ENCODE measurements at places on chromosomes 7 and 10. TPM values are rescaled to one million over a fixed set of nuclear protein-coding genes. Genes with fewer than 3 reads are reported as not detected.
A peak's percentile ranks its signal among the peaks of the same experiment; 100 is the strongest.

The NSUN6 gene
- total RNA-seq, result 21.9 TPM

The BHLHA15 gene
- total RNA-seq, result 1.0 TPM

GRCh38 chr10:133318494-133319127 lies 9.9 kb downstream of the ZNF511 start:
- H3K4me3 ChIP-seq, result peak overlapping the region; percentile 58
- H3K27me3 ChIP-seq, result peaks cover 25% of the 10 kb centered on the region
- H3K4me1 ChIP-seq, result no peaks in the 10 kb centered on the region

- H3K27me3 ChIP-seq, result no peaks in the 10 kb centered on the region
- peaks cover 7% of the 10 kb centered on the region for H3K4me1 ChIP-seq
- DNase-seq, result no peak
- no peak overlapping the region for H3K4me3 ChIP-seq
- H3K36me3 ChIP-seq, result peaks cover 32% of the 10 kb centered on the region
- peak overlapping the region; percentile 25 for H3K27ac ChIP-seq
Measured at GRCh38 chr7:131431289-131431688, 103.6 kb downstream of the MKLN1 start.

The MCM10 gene
- total RNA-seq, result 12.5 TPM

- H3K27ac ChIP-seq, result no peak overlapping the region
- no peaks in the 10 kb centered on the region for H3K27me3 ChIP-seq
- H3K4me3 ChIP-seq, result no peak overlapping the region
- H3K4me1 ChIP-seq, result peaks cover 37% of the 10 kb centered on the region
- no peak for DNase-seq
- peaks cover 2% of the 10 kb centered on the region for H3K36me3 ChIP-seq
Measured at GRCh38 chr10:78296785-78297184, 263.1 kb downstream of the RPS24 start.

DNA sequence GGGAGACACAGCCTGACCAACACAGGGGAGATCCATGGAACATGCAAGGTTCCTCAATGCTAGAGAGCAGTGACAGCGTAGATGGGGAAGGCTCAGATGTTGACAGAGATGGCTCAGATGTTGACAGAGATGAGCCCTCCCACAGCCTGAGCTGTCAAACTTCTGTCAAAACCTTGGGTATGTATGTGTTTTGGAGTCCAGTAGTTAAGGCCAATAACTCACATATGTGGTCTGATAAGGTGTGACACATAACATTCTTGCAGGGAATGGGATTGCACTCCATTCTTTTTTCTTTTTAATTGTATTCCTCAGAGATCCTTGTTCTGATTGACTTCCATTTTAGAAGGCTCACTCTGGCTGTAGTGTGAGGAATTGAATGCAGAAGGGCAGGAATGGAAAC lies 136.3 kb downstream of the C1GALT1 start:
- no peak overlapping the region for H3K4me3 ChIP-seq
- no peak overlapping the region for H3K27ac ChIP-seq
- H3K36me3 ChIP-seq, result no peaks in the 10 kb centered on the region
- H3K4me1 ChIP-seq, result peaks cover 14% of the 10 kb centered on the region

DNA sequence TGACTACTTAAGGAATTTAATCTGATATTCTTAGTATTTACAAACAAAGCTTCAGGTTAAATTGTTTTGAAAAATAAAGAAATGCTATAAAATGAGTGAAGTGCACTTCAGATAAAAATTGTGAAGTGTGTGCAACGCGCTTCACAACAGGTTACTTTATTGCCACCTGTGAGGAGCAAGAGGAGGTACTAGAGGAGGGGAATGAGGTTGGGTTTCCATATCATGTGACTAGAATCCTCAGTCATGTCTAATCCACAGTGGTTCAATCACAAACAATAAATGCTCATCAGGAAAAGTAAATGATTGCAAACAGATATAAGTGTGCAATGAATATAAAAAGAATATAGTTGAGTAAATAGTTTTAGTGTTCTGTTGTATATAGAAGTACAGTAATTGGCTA lies 34.5 kb upstream of the CD36 start:
- H3K4me3 ChIP-seq, result no peak overlapping the region
- H3K36me3 ChIP-seq, result no peaks in the 10 kb centered on the region
- peaks cover 26% of the 10 kb centered on the region for H3K4me1 ChIP-seq
- H3K27me3 ChIP-seq, result no peaks in the 10 kb centered on the region

- no peaks in the 10 kb centered on the region for H3K36me3 ChIP-seq
- H3K27ac ChIP-seq, result no peak overlapping the region
- H3K4me1 ChIP-seq, result peaks cover 31% of the 10 kb centered on the region
- no peak overlapping the region for H3K4me3 ChIP-seq
- DNase-seq, result no peak
Measured at GRCh38 chr7:12731214-12731656, 43.8 kb downstream of the ARL4A start.

The FGFBP3 gene
- total RNA-seq, result 3.7 TPM

The KLHDC10 gene
- total RNA-seq, result 44.4 TPM

- DNase-seq, result no peak
- H3K4me1 ChIP-seq, result peaks cover 5% of the 10 kb centered on the region
- H3K4me3 ChIP-seq, result no peak overlapping the region
- no peak overlapping the region for H3K27ac ChIP-seq
- no peaks in the 10 kb centered on the region for H3K36me3 ChIP-seq
Measured at GRCh38 chr7:87144173-87144657, 8.0 kb upstream of the DMTF1 start.

GRCh38 chr10:96591946-96592345 lies 5.1 kb upstream of the TM9SF3 start:
- H3K4me1 ChIP-seq, result peaks cover 6% of the 10 kb centered on the region
- no peaks in the 10 kb centered on the region for H3K36me3 ChIP-seq
- no peak for DNase-seq
- H3K4me3 ChIP-seq, result no peak overlapping the region

The TPK1 gene
- 3.9 TPM for total RNA-seq

- H3K36me3 ChIP-seq, result no peaks in the 10 kb centered on the region
- H3K4me3 ChIP-seq, result no peak overlapping the region
- H3K4me1 ChIP-seq, result peaks cover 38% of the 10 kb centered on the region
Measured at GRCh38 chr10:69324583-69324982, 46.3 kb downstream of the HK1 start.

GRCh38 chr10:70191161-70191971 lies 21.1 kb upstream of the SAR1A start:
- no peak overlapping the region for H3K4me3 ChIP-seq
- H3K36me3 ChIP-seq, result no peaks in the 10 kb centered on the region
- H3K27me3 ChIP-seq, result no peaks in the 10 kb centered on the region
- no peak for DNase-seq

The LRRD1 gene
- 0.50 TPM for total RNA-seq

The ABCF2 gene
- 46.2 TPM for total RNA-seq

The HDAC9 gene
- 32.2 TPM for total RNA-seq

- DNase-seq, result no peak
- peaks cover 4% of the 10 kb centered on the region for H3K36me3 ChIP-seq
- H3K4me3 ChIP-seq, result no peak overlapping the region
- H3K4me1 ChIP-seq, result peaks cover 31% of the 10 kb centered on the region
- H3K27ac ChIP-seq, result no peak overlapping the region
Measured at GRCh38 chr7:30028749-30029635, 780 bp downstream of the PLEKHA8 start.

DNA sequence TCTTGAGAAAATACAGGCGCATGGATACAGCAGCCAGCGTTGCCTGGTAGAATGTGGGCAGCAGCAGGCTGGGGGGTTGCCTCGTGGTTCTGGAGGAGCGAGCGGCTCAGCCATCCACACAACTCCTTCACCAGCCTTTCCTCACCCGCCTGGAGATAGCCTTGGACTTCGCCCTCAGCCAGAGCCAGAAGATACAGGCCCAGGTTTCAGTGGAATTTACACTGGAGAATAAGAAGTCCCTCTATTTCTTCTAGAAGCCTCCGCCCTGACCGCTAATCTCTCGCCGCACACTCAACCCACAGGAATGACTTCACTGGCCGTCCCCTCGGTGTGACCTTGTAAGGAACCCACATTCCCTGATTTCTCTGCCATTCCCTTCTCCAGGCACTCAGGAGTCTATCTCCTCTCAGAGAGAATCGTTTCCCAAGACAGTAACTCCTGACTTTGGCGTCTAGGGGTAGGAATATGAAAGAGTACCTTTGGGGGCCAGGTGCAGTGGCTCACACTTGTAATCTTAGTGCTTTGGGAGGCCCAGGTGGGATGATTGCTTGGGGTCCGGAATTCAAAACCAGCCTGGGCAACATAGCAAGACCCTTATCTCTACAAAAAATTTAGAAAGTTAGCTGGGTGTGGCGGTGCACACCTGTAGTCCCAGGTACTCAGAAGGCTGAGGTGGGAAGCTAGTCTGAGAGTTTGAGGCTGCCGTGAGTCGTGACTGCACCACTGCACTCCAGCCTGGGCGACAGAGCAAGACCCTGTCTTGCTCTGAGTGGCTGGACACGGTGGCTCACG lies 52.0 kb upstream of the ECHDC3 start:
- H3K27ac ChIP-seq, result no peak overlapping the region
- H3K4me1 ChIP-seq, result peaks cover 36% of the 10 kb centered on the region

DNA sequence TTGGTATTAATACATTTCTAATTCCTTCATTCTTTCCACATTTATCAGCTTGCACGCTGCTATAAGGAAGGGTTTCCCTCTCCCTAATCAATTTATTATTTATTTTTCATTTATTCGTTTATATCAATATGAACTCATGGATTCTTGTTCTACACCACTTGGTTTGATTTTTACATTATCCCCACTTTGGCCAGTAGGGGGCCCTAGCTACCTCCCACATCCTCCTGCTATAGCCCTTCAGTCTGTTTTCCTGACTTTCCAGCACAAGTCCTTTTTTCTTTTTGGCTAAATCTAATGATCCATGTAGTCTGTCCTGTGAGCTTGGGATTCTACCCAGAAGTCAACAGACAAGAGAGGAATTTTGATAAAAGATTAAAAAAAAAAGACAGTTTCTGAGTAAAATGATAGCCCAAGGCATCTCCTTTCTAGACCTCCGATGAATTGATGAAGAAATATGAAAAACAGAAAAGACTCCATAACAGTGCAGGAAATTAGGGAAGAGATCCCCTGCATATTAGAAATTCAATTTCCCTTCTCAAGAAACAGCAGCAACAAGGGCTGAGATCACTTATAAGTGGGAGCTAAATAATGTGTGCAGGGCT lies 47.7 kb downstream of the LYZL2 start:
- no peak overlapping the region for H3K4me3 ChIP-seq
- no peak overlapping the region for H3K27ac ChIP-seq
- H3K27me3 ChIP-seq, result peaks cover 4% of the 10 kb centered on the region
- peaks cover 13% of the 10 kb centered on the region for H3K4me1 ChIP-seq
- DNase-seq, result no peak

The MALSU1 gene
- 47.1 TPM for total RNA-seq

GRCh38 chr10:69504576-69505250 lies 53.4 kb downstream of the TSPAN15 start:
- H3K27ac ChIP-seq, result no peak overlapping the region
- no peak for DNase-seq
- no peak overlapping the region for H3K4me3 ChIP-seq
- H3K27me3 ChIP-seq, result peaks cover 6% of the 10 kb centered on the region
- H3K36me3 ChIP-seq, result no peaks in the 10 kb centered on the region

DNA sequence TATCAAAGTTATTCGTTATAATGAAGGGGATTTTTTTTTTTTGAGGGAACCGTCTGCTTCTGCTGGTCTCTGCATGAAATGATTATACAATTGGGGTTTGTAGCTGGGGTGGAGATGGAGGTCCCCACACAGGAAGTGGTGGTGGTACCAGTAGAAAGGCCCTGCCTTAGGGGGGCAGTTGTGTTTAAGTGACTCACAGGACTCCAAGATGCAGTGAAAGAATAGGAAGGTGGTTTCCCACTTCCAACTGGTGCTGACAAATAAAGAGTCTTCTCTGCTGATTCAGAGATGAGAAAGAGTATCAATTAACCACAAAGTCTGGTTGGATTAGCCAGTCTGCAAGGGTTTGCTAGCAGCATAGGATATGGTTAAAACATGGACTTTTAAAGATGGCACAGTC lies 376.0 kb downstream of the SORCS3 start:
- H3K36me3 ChIP-seq, result no peaks in the 10 kb centered on the region
- H3K27me3 ChIP-seq, result no peaks in the 10 kb centered on the region
- no peak overlapping the region for H3K4me3 ChIP-seq
- DNase-seq, result no peak
- no peak overlapping the region for H3K27ac ChIP-seq
- no peaks in the 10 kb centered on the region for H3K4me1 ChIP-seq

GRCh38 chr10:6395606-6396005 lies 184.5 kb downstream of the PRKCQ start:
- H3K4me1 ChIP-seq, result peaks cover 13% of the 10 kb centered on the region
- H3K36me3 ChIP-seq, result peaks cover 3% of the 10 kb centered on the region
- no peak for DNase-seq
- no peaks in the 10 kb centered on the region for H3K27me3 ChIP-seq
- H3K4me3 ChIP-seq, result no peak overlapping the region
- no peak overlapping the region for H3K27ac ChIP-seq

The GBX1 gene
- 0.20 TPM for total RNA-seq

- peaks cover 43% of the 10 kb centered on the region for H3K4me1 ChIP-seq
- no peak for DNase-seq
- no peaks in the 10 kb centered on the region for H3K36me3 ChIP-seq
- peak overlapping the region; percentile 17 for H3K27ac ChIP-seq
- H3K27me3 ChIP-seq, result no peaks in the 10 kb centered on the region
Measured at GRCh38 chr7:17495655-17496394, 197.4 kb downstream of the AHR start.

The ANKRD2 gene
- 0.24 TPM for total RNA-seq

- peaks cover 21% of the 10 kb centered on the region for H3K4me1 ChIP-seq
- H3K27ac ChIP-seq, result peak overlapping the region; percentile 66
- no peak for DNase-seq
- H3K27me3 ChIP-seq, result no peaks in the 10 kb centered on the region
Measured at GRCh38 chr10:110487411-110488331, 10.0 kb upstream of the DUSP5 start.

The FAM241B gene
- total RNA-seq, result 20.9 TPM

- no peaks in the 10 kb centered on the region for H3K36me3 ChIP-seq
- no peak for DNase-seq
- no peak overlapping the region for H3K27ac ChIP-seq
- peaks cover 2% of the 10 kb centered on the region for H3K27me3 ChIP-seq
- H3K4me3 ChIP-seq, result no peak overlapping the region
- H3K4me1 ChIP-seq, result peaks cover 43% of the 10 kb centered on the region
Measured at GRCh38 chr10:79440281-79440680, 5.1 kb downstream of the ZCCHC24 start.

The KLF14 gene
- total RNA-seq, result 1.0 TPM

DNA sequence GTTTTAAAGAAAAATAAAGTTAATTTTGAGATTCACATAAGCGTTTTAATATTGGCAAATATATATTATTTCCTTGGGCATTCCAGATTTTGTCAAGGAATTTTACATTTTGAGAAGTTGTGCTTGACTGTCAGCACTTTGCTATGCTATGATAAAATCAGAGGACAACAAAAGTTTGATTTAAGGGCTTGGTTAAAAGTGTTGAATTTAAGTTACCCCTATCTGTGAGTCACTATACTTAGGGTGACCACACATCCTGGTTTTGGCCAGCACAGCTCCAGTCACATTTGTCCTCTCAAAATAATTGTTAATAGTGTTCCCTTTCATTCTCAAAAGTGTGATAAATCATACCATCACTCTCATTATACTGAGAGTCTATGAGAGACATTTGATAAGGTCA lies 34.2 kb upstream of the ANK3 start:
- no peak overlapping the region for H3K4me3 ChIP-seq
- H3K36me3 ChIP-seq, result no peaks in the 10 kb centered on the region
- H3K4me1 ChIP-seq, result peaks cover 61% of the 10 kb centered on the region
- DNase-seq, result no peak
- no peaks in the 10 kb centered on the region for H3K27me3 ChIP-seq
